ENCODE measurements at places on chromosomes 7 and 10.
A peak's percentile ranks its signal among the peaks of the same experiment; 100 is the strongest.

- no peak for DNase-seq
These were observed 364.8 kb upstream of the SORCS1 start for GRCh38 chr10:107529350-107529749.

DNA sequence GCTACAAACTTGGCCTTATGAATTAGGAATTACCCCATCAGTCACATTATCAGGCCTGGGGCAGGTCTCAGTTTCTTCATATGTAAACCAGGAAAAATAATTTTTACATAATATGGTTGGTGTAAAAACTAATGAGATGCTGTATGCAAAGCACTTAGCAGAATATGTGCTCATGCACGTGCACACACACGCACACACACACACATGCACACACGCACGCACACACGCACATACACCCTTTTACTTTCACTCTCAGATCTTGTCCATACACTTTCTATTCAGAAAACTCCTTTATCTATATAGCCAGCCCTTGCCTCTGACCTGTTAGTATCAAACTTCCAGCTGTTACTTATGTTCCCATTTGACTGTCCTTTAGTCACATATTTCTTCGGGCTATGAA, 92.7 kb downstream of the CREB5 start:
- DNase-seq = no peak

DNA sequence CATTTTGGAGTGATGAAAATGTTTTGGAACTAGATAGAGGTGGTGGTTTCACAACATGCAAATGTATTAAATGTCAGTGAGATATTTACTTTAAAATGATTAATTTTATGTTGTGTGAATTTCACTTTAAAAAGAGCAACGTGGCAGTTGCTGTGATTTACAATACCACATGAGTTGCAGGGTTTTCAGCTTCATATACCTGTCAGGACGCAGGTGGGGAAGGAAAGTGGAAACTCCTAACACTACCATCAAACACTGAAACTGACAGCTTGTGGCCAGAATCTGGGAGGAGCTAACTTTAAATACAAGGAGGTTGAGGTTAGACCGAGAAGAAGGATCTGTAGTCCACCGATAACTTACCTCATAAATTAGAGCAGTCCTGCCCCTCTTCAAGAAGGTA, 168.9 kb upstream of the TMEM72 start:
- no peak for DNase-seq

- DNase-seq = no peak
These were observed 59.1 kb upstream of the ZNF32 start for GRCh38 chr10:43707770-43708169.

DNA sequence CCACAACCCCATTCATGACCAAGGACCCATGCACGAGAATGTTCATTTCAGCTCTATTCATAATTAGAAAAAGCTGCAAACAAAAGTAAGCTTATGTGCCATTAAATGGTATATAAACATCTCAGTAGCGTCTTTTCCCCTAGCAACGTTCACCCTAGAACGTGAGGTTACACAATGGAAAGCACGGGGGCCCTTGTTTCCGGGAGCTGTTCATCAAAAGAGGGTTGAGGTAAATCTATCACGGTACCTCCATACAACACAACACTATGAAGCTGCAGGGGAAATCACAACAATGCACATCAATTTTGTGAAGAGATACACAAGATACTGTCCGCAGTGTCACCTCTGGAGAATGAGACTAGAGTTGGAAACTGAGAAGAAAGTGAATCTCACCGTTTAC, 80.9 kb upstream of the DDC start:
- DNase-seq = no peak

- DNase-seq = no peak
These were observed 10.8 kb upstream of the GPNMB start for GRCh38 chr7:23235813-23236221.

- DNase-seq = no peak
These were observed 21.9 kb upstream of the CFAP46 start for GRCh38 chr10:132964231-132964630.

DNA sequence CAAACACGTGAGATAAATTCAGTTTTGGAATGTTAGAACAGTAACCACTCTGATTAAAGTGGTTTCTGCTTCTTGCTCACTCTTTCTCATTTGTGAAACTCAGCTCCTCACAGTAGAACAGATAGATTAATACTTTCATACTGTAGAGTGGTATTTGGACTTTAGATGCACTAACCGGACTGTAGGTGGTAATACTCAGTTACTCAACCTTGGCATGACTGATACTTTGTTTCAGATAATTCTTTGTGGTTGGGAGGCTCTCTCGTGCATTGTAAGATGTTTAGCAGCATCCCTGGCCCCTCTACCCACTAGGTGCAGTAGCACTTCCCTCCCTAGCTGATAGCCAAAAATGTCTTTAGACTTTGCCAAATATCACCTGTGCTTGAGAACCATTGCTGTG, 37.6 kb downstream of the MCU start:
- DNase-seq = peak; percentile 11

- DNase-seq = no peak
These were observed 58.3 kb downstream of the WIPF3 start for GRCh38 chr7:29864656-29865055.

GRCh38 chr7:1460821-1461645, 1.8 kb upstream of the MICALL2 start:
- no peak for DNase-seq

DNA sequence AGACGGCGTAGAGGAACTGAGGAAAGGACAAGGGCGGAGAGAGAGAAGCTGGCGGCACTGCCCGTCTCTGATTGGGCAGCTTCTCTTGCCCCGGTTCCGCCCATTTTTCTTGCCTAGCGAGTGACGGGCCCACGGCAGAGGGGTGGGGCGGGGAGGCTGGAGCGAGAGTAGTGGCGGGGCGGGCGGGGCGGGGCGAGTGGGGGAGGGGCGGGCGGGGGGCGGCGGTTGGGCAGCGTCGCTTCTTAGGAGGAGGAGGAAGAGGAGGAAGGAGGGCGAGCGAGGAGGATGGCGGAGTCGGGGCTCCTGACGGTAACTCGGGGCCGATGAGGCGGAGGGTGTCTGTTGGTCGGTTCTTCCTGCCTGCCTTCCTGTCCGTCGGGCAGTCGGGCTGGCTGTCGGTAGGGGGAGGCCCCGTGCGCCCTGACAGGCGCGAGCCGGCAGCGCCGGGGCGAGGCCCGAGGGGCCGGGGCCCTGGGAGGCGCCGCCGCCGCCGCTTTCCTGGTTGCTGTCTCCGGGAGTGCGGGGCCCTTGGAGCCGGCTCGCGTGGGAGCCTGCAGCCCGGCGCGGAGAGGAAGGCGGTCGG, at the start of gene SHOC2:
Gene SHOC2 (plus strand): TSS at position 256 of the 583 bp plus-strand sequence. CDS start 44,755 bp downstream, outside the sequence.
- peak; percentile 99 for DNase-seq

DNA sequence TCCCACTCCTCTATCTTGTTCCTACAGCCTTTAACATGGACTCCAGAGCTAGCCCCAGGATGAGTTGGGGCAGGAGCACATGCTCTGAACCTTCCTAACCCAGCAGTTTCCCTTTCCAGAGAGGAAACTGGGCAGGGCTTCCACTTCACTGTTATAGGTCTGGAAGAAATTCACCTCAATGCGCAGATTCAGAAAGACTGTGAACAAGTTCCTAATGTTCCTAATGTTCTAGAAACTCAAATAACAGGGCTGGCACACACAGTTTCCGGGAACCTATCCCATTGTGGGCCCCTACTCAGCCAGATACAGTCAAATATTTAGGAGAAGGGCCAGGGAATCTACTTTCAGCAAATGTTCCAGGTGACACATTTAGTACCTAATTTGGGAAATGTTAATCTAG, 29.7 kb downstream of the ABCC2 start:
- DNase-seq = no peak

- no peak for DNase-seq
These were observed 505.5 kb upstream of the PODXL start for GRCh38 chr7:132061937-132062336.

DNA sequence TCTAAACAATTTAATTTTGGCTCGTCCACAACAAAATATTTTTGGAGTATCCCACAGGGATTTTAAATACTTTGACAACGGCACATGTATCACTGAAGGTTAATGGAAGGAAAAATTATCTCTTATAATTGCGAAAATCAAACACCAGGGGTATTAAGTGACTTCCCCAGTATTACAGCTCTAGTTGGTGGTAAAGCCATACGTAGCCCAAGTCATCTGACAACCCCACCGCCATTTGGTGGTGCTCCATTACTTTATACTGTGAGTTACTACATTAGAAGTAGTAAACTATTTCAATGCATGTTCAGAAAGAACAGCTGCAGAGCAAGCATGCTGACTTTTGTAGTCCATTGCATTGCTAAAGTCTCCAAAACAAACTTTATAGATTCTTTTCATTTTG, 179.7 kb downstream of the HGF start:
- DNase-seq = no peak

- DNase-seq = no peak
These were observed 199.2 kb downstream of the MBL2 start for GRCh38 chr10:52573347-52573746.

GRCh38 chr7:75967487-75967997, 26.9 kb downstream of the TMEM120A start:
- DNase-seq = no peak

DNA sequence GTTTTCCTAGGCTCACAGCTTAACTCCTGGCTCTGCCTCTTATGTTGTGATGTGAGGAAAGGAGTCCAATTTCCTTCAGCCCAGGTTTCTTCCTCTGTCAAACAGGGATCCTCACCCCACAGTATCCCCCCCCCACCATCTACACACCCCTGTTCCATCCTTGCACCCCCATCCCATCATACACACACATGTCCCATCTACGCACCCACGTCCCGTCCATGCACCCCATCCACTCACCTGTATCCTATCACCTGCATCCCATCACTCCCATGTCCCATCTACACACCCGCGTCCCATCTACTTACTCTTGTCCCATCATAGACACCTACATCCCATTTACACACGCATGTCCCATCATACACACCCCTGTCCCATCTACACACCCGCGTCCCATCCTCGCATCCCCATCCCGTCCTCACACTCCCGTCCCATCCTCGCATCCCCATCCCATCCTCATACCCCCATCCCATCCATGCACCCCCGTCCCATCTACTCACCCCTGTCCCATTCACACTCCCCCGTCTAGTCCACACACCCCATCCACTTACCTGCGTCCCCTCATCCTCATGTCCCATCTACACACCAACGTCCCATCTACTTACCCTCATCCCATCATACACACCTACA, 117.3 kb downstream of the TRRAP start:
- DNase-seq = no peak

GRCh38 chr10:113524539-113525490, 28.0 kb upstream of the HABP2 start:
- no peak for DNase-seq

DNA sequence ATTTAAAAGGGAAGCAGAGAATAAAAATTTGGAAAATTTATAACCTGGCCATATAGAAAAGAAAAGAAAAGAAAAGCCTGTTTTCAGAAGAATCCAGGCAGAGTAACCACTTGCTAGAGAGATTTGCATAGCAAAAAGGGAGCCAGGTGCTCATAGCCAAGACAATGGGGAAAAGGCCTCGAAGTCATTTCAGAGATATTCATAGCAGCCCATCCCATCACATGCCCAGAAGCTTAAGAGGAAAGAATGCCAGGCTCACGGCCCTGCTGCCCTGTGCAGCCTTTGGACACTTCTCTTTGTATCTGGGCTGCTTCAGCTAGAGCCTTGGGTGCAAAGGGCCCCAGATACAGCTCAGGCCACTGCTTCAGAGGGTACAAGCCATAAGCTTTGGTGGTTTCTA, 159.8 kb downstream of the CCDC7 start:
- no peak for DNase-seq

- no peak for DNase-seq
These were observed 907.6 kb downstream of the KCNMA1 start for GRCh38 chr10:76729841-76730487.

- DNase-seq = peak; percentile 13
These were observed 84.6 kb downstream of the KMT2C start for GRCh38 chr7:152351168-152351567.

DNA sequence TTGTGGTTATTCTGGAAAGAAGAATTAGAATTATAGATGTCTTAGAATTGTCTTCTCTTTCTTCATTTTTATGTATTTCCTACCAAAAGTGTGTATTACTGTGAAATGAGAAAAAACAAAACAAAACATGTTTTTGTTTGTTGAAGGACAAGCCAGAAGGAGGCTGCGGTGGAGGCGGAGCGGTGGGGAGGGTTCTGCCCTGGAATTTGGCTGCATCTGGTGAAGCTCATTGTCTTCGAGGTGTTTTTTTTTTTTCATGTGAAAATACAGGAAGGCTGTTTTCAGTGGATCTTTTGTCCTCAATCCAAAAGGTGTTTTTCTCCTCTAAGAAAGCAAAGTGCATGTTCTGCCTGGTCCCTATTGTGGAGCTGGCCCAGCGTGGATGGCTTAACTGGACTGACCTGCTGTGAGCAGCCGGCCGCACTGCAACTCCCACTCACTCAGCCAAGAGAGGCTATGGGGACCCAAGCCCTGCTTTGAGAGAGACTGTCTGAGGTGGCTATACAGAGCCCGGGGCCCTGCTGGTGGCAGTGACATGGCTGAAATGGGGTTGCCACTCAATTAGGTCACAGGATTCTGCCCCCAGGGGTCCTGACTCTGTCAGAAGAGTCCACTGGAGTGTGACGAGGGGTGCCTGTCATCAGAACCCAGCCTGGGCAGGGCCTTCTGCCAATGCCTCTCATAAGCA, 184.9 kb upstream of the MKI67 start:
- no peak for DNase-seq

GRCh38 chr10:71649631-71650030, 69.9 kb downstream of the C10orf105 start:
- DNase-seq = no peak

DNA sequence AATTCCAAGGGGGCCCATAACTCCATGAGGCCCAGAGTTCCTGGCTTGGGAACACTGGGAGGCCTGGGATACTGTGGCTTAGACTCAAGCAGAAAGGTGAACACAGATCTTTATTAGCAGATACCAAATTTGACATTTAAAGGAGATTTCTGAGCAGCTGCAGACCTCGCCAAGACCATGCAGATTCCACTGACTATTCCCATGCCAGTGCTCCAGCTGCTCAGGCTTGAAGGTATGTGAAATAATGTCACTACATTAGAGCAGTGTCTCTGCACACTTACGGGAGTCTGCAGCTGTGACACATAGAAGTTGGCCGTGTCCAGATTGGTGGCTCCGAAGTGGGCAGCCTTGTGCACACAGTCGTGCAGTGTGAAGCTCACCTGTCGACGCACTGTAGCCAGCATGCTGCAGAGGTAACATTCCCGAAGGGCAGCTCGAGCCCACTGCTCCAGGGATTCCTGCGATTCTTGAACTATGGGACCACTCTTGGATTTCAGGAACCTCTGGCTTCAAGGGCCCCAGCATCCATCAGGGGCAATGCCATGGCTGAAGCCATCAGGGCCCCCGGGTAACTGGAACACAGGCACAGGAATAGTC, 46.1 kb downstream of the SEPTIN7 start:
- DNase-seq = no peak

DNA sequence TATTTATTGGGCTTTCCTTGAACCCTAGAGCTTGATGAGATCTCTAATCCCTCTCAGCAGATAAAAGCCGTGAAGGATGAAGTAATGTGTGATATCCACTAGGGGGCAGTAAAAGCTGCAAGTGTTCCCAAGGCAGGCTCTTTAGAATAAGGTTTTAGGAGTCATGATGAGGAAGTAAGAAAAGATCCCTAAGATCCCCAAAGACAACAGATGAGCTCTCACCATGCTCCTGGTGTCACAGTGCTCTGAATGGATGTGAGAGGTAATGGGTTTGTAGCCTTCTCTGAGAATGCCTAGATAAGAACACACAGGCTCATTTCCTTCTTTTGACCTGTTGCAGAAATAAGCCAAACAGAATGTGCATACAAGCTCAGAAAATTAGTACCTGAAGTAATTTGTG, 70.4 kb upstream of the ITPRID1 start:
- DNase-seq = no peak

GRCh38 chr7:92725161-92725925, 111.0 kb downstream of the CDK6 start:
- no peak for DNase-seq

GRCh38 chr10:43427166-43427825, 9.6 kb upstream of the ZNF487 start:
- DNase-seq = peak; percentile 78

Data from activated CD4-positive, alpha-beta T cell treated with anti-CD3 and anti-CD28 coated beads for 36 hours (primary cell).